ENCODE measurements at places on chromosomes 16 and 17.

GRCh38 chr16:83147244-83147643 lies 520.5 kb downstream of the CDH13 start:
- DNase-seq: no peak

DNA sequence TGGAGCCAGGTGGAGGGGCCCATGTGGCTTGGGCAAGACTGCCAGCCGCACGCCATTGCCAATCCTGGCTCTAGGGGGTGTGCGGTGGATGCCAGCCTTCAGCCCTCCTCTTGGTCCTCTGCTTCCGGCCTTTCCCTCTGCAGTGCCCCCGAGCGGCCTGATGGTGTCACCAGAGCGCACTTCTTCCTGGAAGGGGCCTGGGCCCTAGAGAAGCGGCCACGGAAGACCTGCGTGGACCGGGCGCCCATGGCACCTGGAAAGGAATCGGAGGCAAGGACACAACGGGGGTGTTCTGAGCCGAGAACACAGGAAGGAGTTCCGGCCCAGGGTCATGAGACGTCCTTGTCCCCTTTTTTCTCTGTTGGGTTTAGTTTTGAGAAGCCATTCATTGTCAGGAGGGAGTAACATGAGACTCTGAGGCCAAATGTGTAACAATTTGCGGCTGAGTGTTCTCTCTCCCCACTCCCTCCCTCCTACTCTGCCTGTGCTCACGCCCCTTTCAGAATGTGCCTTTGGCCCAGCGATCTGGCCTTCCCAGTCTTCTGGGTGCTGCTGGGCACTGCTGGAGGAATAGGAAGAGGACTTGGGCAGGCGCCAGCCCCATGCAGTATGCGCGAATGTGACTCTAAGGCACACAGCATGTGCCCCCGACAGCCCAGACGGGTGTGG lies 92.8 kb downstream of the IRX3 start:
- DNase-seq: peak; percentile 43

DNA sequence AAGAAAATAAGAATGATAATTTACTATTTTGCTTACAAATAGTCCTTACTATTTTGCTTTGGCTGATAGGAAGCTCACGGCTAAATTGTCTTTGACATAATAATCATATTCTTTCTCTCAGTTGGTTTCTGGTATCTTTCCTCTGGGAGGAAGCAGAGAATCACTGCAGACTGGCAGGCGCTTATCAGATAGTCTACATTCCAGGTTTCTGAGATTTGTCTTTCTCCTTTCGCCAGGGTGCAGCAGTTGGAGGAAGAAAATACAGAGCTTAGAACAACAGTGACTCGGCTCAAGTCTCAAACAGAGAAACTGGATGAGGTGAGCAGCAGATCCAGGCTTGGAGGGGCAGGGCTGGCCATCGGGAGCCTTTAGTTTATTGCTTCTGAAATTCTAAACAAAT lies 136.1 kb downstream of the RAB11FIP4 start:
- no peak for DNase-seq

DNA sequence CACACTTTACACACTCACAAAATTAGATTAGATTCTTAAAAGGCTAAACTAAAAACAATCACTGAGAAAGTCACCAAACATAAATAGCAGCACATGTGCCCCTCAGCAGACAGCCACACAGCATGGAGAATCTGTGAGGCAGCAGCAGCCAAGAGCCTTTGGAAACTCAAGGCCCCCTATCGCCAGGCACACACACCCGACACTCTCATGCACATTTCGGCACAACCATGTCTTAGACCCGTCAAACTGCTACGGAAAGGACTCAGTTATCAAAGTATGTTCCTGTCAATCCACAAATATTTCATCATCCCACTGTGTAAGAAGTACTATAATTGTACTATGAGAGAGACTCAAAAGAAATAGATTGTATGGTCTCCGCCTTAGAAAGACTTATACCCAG lies 20.9 kb downstream of the UBE2O start:
- DNase-seq: no peak

DNA sequence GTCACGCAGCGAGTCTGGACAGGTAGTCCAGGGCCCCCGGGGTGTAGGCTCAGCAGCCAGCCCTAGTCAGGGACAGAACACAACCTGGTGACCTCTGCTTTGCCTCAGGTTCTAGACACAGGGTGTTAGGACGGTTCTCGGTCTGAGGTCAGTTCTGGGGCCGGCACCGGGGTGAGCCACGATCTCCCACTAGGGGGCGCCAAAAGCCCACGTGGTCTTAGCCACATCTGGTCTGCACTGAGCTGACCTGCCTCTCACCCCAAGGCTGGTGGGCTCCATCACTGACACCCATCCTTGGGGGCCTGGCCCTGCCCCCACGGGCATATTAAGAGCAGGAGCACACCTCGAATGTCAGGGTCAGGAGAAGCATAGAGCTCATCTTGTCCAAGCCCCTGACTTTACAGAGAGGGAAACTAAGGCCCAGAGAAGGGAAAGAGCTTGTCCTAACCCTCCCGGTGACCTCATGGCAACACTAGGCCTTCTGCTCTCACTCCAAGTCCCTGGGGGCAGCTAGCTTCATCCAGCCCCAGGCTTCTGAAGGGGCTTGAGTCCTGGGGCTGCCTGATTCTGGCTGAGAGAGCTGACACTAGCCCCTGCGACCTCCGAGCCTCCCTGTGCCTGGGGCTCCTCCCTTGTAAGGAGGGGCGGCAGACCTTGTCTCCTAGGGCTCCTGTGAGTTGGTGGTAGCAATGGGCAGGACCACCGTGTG lies 9.0 kb downstream of the SLC5A10 start:
- DNase-seq: peak; percentile 26

DNA sequence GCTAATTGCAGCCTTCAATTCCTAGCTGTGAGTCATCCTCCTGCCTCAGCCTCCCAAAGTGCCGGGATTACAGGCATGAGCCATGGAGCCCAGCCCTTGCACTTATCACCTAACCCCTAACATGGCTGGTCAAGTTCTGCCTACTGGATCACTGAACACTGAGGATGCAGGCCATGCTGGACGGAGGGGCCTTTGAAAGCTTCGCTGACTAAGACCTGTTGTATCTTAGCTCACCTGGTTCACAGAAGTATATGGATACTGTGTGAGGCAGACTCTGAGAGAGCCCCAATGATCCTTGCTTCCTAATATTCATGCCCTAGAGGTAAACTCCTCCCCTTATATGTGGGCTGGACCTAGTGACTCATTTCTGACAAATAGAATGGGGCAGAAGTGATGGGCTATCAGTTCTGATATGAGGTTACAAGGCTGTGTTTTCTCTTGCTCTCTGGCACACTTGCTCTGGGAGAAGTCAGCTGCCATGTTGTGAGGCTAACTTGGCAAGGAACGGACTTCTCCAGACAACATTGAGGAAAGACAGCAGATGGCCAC lies 11.7 kb upstream of the TMIGD1 start:
- DNase-seq: no peak

DNA sequence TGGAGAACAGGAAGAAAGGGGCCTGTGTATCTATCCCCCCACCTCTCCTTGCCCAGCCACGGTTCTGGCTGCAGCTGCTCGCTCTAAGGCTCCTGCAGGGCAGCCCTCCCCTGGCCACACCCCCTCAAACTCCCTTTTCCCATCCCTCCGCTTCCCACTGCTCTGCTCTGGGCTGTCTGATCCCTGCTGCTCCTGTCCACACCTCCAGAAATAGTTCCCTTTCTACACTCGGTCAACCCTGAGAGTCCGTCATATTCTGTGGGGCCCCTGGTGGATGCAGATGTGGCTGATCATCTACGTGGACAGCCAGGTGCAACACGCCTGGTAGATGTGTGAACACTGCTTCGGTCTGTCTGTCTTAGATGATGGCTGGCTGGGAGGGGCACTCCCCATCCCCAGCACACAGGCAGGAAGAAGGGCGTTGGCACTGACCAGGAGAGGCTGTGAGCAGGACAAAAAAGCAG lies 19.3 kb upstream of the KRT19 start:
- DNase-seq: no peak
